ENCODE measurements at places on chromosomes 6 and 20. TPM values are rescaled to one million over a fixed set of nuclear protein-coding genes. Genes with fewer than 3 reads are reported as not detected.

RAB44 gene
- total RNA-seq: not detected

GRCh38 chr6:6283746-6284145 lies 36.7 kb downstream of the F13A1 start:
- DNase-seq: no peak
- no peak overlapping the region for H3K27ac ChIP-seq
- H3K4me1 ChIP-seq: no peaks in the 10 kb centered on the region
- H3K4me3 ChIP-seq: no peak overlapping the region
- H3K27me3 ChIP-seq: no peaks in the 10 kb centered on the region
- no peaks in the 10 kb centered on the region for H3K36me3 ChIP-seq

GRCh38 chr6:164010441-164011103 lies 596.1 kb downstream of the QKI start:
- 0 out of 2 replicates have a peak, but pooled peaks cover 3% of the 10 kb centered on the region for H3K4me1 ChIP-seq
- H3K27ac ChIP-seq: no peak overlapping the region
- no peak overlapping the region for H3K4me3 ChIP-seq
- no peak for DNase-seq
- no peaks in the 10 kb centered on the region for H3K36me3 ChIP-seq

PRL gene
- total RNA-seq: 2.1 TPM

GRCh38 chr20:17287503-17287902 lies 60.7 kb downstream of the PCSK2 start:
- H3K27ac ChIP-seq: no peak overlapping the region
- no peak overlapping the region for H3K4me3 ChIP-seq
- peaks cover 4% of the 10 kb centered on the region for H3K27me3 ChIP-seq
- no peaks in the 10 kb centered on the region for H3K4me1 ChIP-seq

DNA sequence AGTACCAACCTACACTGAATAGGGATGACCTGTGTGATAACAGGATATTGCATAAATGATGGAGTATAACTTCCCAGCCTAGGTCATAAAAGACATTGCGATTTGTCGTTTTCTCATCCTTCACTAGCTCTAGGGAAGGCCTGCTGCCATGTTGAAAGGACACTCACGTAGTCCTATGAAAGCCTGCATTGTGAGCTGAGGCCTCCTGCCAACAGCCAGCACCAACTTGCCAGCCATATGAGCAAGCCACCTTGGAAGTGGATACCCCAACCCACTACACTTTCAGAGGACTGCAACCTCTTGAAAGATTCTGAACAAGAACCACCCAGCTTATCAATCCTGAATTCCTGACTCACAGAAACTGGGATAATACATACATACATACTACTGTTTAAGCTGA lies 3.5 kb upstream of the PANK2 start:
- no peak overlapping the region for H3K27ac ChIP-seq
- no peaks in the 10 kb centered on the region for H3K4me1 ChIP-seq
- no peaks in the 10 kb centered on the region for H3K36me3 ChIP-seq
- H3K4me3 ChIP-seq: no peak overlapping the region
- no peaks in the 10 kb centered on the region for H3K27me3 ChIP-seq
